GDM1 (cell line): ENCODE measurements at places on chromosomes 3 and 15.

DNA sequence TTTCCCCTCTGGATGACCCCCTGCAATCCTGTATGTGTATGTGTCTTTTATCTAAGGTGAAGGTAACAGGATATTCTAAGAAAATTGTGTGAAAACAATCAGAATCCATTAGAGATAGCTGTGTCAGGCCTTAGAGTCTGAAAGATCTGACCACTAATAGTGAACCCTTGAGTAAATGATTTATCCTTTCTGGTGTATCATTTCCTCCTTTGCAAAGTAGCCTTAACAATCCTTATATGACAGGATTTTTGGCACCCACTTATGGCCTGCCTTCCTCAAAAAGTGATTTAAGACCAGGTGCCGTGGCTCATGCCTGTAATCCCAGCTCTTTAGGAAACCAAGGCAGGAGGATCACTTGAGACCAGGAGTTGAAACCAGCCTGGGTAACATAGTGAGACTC lies 110.2 kb downstream of the RBPMS2 start:
- no peak for DNase-seq

- peak; percentile 6 for DNase-seq
Observed at GRCh38 chr3:52682016-52682415, 3.7 kb downstream of the PBRM1 start.

DNA sequence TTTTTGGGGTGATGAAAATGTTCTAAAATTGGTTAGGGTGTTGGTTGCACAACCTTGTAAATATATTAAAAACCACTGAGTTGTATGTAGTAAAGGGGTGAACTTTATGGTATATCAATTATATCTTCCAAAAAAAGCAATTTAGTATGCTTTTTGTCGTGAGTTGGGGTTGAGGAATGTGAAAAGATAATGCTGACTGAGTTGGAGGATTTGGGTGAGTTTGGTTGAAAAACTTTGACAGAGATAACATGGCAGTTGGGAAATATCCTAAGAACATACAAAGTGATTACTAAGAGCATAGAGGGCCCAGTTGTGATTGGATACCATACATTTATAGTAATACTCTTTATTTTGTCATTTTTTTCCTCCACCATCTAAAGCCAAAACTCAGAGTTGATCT lies 33.6 kb downstream of the HMG20A start:
- DNase-seq = no peak

GRCh38 chr3:95460274-95460673 lies 1354.1 kb upstream of the EPHA6 start:
- no peak for DNase-seq

DNA sequence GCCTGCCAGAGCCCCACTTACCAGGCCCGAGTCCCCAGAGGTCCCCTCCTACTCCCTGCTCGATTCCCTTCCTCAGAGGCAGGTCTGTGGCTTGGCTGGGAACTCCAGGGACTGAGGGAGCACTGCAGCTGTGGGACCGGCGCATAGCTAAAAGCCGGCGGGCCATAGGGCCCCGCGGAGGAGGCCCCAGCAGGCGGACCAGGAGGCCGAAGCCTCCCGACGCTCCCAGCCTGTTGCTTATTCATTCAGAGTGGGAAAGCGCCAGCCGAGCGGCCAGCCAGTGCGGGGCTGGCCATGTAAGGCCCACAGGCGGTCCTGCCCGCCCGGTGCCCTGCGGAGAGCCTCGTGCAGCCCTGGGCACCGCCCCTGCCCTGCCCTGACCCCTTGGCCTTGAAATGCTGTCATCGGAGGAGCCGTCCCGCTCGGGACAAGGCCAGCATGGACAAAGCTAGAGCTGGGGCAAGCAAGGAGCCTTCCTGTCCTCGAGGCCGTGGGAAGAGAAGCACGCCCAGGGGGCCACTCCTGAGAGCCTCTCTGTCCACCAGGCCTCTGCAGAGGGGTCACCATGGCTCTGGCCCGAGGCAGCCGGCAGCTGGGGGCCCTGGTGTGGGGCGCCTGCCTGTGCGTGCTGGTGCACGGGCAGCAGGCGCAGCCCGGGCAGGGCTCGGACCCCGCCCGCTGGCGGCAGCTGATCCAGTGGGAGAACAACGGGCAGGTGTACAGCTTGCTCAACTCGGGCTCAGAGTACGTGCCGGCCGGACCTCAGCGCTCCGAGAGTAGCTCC lies at the start of gene LOXL1:
Gene LOXL1 (plus strand): TSS at position 244 of the 784 bp plus-strand sequence. CDS start 322 bp downstream, at position 566.
- no peak for DNase-seq

GRCh38 chr3:15050405-15051092 lies 14.6 kb downstream of the MRPS25 start:
- no peak for DNase-seq

GRCh38 chr3:159779883-159780282 lies 208.8 kb upstream of the IL12A start:
- no peak for DNase-seq

- DNase-seq = no peak
Observed at GRCh38 chr15:76343313-76343996, 6.9 kb downstream of the ISL2 start.

DNA sequence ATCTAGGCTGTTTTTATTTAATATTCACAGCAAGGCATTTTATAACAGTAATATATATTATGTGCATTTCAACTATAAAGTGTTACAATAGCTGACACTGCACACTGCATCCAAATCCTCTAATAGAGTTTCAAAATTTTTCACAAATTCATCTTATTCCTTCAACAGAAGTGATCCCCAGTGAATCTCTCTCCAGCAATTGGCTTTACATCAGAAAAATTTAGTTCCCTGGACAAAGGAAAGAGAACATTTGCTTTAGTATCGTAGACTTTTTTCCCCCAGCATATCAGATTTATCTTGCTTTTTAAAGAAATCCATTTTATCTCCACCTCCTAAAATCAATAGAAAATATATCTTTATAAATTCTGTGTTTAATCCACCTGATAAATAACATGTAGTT lies 868.6 kb downstream of the TBL1XR1 start:
- DNase-seq = no peak
